A172 (cell line): ENCODE measurements at places on chromosomes 6 and 20. TPM values are rescaled to one million over a fixed set of nuclear protein-coding genes. Genes with fewer than 3 reads are reported as not detected.

DNA sequence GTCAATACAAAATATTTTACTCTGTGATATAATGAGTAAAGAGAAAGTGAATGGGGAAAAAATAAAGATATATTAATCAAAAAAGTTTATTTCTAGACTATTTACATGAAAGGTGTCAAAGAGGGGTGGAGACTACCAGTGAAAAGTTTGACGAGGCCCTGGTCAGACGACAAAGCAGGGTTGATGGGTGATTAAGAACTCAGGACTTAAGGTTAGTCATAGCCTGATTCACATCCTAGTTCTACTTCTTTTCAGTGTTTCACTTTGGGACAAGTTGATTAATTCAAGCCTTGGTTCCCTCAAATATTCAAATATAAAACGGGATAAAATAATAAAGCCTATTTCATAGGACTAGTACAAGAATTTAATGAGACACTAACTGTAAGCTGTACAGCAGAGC lies 178.2 kb upstream of the HS3ST5 start:
- no peak for DNase-seq

DNA sequence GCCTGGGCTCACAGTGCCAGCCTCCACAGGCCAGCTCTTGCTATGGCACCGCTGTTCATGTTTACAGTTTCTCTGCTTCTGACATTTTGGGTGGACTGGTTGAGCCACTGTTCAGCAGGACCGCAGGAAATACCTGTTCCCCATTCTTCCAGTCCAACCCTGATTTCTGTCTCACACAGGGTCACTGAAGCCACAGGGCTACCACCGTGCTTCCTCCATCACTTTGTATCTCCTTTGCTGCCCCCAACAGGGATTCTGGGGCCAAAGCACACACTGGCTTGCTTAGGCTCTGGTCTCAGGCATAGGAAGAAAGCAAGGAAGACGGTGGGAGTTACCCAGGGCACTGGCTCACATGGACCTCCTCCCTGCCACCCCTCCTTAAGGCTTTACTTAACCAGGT lies 164.5 kb downstream of the UNC5CL start:
- DNase-seq, result no peak

DNA sequence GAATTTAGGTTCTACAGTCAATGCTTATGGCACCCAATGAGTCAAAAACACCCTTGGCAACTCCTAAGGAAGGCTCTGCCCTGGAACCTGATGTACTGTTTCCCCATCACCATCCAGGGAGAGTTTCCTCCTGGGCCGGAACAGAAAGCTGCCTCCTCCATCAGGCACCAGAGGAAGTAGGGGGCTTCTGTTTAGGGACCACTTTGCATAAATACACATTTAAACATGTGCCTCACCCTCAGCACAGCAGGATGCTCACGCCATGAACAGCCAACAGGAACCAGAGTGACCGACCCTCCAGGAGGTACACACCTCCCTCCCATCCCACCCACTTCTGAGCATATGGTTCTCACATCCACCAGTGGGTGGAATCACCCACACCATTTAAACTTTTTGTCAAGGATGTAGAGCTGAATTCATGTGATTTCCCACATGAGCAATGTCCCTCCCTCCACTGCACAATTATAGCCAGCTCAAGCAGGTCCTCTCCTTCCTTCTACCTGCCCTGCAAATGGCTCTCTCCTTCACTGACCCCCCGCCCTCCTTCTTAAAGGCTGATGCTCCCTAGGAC lies 14.8 kb downstream of the DDRGK1 start:
- DNase-seq, result no peak

DNA sequence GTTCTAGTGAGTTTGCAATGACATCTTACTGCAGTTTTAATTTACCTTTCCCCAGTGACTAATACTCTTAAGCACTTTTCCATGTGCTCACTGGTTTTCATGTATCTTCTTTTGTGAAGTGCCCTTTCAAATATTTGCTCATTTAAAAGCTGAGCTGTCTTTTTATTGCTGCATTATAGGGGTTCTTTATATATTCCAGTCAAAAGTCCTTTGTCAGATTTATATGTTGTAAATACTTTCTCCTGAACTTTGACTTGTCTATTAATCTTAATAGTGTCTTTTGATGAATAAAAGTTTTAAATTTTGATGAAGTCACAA lies 50.2 kb upstream of the ELOVL5 start:
- no peak for DNase-seq

GRCh38 chr6:70258483-70258882 lies 44.4 kb downstream of the COL9A1 start:
- no peak for DNase-seq

DNA sequence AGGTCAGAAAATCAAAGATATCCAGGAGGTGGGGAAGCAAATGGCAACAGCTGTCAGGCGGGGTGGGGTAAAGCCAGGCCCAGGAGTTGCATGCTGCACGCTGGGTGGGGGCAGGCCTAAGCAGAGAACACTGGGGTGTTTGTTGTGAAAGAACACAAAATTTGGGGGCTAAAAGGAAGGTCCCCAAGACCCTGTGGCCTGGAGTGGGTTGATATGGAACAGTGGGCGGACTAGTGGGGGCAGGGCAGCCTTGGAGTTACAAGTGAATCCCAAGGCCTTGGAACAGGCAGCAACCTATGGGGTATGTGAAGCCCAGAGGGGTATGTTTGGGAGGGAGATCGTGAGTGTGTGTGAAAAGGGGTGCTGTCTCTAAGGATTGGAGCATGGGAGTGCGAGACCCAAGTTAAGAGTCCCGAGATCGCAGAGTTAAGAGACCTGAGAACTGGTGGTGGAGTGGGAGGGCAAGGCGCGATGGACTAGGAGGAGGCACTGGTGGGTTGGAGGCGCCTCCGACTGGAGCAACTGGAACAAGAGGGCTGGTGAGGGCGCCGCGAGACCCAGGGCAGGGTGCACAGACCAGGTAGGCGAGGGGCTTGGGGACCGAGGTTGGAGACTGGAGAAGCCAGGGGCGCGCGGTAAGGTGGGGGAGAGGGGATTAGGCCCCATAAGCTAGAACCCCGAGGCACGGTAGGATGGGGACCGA lies 658 bp downstream of the CUL7 start:
- peak; percentile 13 for DNase-seq

DNA sequence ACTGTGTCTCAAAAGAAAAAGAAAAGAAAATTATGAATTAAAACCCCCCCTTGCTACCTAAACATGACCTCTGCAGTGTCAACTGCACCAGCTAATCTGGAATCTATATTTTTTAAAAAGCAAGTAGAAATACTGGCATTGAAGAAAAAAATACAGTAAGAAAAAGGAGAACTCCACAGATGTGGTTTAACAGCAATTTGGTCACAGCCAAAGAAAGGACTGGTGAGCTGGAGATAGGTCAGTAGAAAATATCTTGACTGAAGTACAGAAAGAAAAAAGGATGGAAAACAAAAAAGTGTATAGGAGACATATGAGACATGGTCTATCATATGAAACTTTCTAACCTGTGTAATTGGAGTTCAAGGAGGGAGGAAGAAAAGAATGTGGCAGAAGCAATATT lies 44.1 kb upstream of the ERVFRD-1 start:
- no peak for DNase-seq

DNA sequence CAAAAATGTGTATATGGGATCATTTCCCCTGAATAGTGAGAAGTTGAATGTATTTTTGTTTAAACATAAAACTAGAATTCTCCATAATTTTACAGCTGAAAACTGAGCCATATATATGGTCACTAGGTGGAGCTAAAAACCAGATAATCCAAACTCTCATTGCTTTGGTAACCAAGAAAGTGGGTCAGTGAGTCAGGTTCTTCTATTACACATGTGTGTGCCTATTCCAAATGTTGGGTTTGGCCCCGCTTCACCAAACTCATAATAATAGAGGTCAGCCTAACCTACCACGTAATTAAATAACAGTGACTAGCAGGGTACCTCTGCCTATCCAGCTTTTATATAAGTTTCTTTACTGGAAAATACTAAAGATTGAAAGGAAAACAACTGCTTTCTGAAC lies 19.3 kb upstream of the RNGTT start:
- peak; percentile 64 for DNase-seq

DNA sequence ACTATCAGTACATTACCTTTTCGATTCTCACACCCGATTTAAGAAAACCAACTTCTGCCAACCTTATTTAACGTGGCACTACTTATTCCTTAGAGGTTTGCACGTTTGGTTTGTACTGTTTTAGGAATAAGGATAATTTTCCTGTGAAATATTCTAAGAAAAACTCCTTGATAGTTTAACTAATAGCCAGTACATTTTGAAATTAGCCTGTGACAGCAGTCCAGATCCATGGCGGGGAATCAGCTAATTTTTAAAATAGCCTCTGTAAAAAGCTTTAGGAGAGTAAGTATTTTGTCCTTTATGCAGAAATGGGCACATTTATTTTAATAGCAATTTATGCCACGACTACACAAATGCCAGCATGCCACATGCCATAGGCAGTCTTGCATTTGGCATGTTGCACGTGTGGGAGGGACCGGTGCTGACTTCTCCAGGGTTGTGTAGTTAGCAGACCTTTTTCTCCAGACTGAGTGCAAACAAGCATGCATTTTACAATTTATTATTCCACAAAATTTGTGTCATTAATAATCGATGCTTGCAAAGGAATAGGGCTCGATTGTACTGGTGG lies 6.2 kb downstream of the FOXC1 start:
- DNase-seq, result no peak

- DNase-seq, result peak; percentile 67
Measured at GRCh38 chr20:19628570-19629134, 129.4 kb upstream of the RIN2 start.

- no peak for DNase-seq
Measured at GRCh38 chr20:24411003-24411833, 58.2 kb upstream of the SYNDIG1 start.

GRCh38 chr6:168365422-168366165 lies 46.0 kb upstream of the DACT2 start:
- DNase-seq, result no peak

- DNase-seq, result peak; percentile 42
Measured at GRCh38 chr6:157982563-157983405, 1.1 kb downstream of the SYNJ2 start.

DNA sequence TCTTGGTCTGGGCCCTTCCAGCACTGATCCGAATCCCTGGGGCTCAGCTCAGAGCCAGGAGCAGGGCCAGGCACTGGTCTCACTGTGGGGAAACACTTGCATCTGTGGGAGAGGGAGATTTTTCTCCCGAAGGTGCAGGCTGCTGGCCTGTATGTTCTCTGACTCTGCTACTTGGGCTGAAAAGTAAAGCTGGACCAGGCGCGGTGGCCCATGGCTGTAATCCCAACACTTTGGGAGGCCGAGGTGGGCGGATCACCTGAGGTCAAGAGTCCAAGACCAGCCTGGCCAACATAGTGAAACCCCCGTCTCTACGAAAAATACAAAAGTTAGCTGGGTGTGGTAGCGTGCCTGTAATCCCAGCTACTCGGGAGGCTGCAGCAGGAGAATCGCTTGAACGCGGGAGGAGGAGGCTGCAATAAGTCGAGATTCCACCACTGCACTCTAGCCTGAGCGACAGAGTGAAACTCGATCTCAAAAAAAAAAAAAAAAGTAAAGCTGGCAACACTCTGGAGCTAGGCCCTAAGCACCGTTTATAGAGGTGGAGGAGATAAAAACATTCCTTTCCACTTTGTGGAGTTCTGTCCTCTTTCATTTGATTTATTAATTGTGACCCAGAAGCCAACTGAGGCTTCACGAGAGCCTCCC lies 41.7 kb downstream of the JPH2 start:
- DNase-seq, result no peak

GRCh38 chr6:97128507-97128906 lies 154.5 kb downstream of the MMS22L start:
- no peak for DNase-seq

DNA sequence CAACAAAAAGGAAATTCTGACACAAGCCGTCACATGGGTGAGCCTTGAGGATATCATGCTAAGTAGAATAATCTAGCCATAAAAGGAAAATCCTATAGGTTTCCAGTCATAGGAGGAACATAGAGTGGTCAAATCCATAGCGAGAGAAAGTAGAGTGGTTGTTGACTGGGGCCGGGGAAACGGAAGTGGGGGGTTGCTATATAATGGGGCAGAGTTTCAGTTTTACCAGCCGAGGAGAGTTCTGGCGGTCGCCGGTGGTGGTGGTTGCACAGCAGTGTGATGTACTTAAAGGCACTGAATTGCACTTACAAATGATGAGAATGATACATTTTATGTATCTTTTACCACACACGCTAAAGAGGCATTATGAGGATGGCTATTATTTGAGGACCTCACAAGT lies 4.9 kb downstream of the GPR31 start:
- no peak for DNase-seq

DNA sequence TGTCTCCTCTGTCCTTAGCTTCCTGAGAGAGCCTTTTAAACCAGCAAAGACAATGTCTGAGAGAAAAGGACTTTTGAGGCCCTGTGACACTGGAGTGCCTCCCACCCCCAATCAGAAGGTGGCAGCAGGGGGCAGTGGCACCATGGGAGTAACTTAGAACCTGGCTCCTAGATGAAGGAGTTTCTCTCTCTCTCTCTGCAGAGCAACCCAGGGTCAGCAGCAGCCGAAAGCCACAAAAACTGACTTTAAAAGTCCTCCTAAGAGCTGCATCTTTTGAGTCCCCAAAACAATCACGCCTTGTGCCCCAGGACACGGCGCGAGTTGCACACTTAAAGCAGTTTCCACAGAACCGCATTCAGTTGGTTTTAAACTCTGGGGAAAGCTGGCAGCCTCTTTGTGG lies 5.3 kb upstream of the TCP11 start:
- peak; percentile 25 for DNase-seq

DNA sequence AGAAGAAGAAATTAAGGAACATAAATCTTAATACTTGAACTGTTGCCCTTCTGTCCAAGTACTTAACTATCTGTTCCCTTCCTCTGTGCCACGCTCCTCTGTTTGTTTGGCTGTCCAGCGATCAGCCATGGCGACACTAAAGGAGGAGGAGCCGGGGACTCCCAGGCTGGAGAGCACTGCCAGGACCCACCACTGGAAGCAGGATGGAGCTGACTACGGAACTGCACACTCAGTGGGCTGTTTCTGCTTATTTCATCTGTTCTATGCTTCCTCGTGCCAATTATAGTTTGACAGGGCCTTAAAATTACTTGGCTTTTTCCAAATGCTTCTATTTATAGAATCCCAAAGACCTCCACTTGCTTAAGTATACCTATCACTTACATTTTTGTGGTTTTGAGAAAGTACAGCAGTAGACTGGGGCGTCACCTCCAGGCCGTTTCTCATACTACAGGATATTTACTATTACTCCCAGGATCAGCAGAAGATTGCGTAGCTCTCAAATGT lies 17.1 kb downstream of the IRF4 start:
- peak; percentile 77 for DNase-seq

GRCh38 chr6:114421199-114421598 lies 78.4 kb upstream of the HS3ST5 start:
- no peak for DNase-seq

Gene SEMG1
- total RNA-seq, result not detected in 2 replicates

Gene TBXT
- not detected in 2 replicates for total RNA-seq

Gene RIPPLY2
- total RNA-seq, result not detected in 2 replicates

Gene SLC17A4
- not detected in 2 replicates for total RNA-seq

Gene SLC22A2
- 0.69 and 1.2 TPM in 2 replicates for total RNA-seq

Gene PHACTR3
- not detected in 2 replicates for total RNA-seq

Gene CTCFL
- total RNA-seq, result not detected in 2 replicates

Gene ENPP3
- 0.89 TPM in 1 of 2 replicates, not detected in the other for total RNA-seq

Gene SCRT2
- total RNA-seq, result not detected in 2 replicates

Gene FAM217A
- not detected in 2 replicates for total RNA-seq

Gene PROKR2
- not detected in 2 replicates for total RNA-seq

Gene CD93
- total RNA-seq, result not detected in 2 replicates

Gene YIPF3
- 122 and 155 TPM in 2 replicates for total RNA-seq

Gene MOG
- total RNA-seq, result not detected in 2 replicates

Gene WFDC10B
- 0.98 TPM in 1 of 2 replicates, not detected in the other for total RNA-seq
